ENCODE measurements at places on chromosomes 7 and 10. TPM values are rescaled to one million over a fixed set of nuclear protein-coding genes. Genes with fewer than 3 reads are reported as not detected.

The CYP2C8 gene
- total RNA-seq = not detected

The PDIA4 gene
- total RNA-seq = 80.9 TPM

The PNLIPRP2 gene
- total RNA-seq = not detected

The MYPN gene
- not detected for total RNA-seq

The NYAP1 gene
- total RNA-seq = 3.6 TPM

The DIP2C gene
- 29.9 TPM for total RNA-seq

The ACHE gene
- 0.50 TPM for total RNA-seq

The GALNT17 gene
- 3.6 TPM for total RNA-seq

The GPR85 gene
- total RNA-seq = 1.8 TPM

The IGF2BP3 gene
- total RNA-seq = 2.3 TPM

The TMEM236 gene
- 2.6 TPM for total RNA-seq

The ATRNL1 gene
- total RNA-seq = 4.1 TPM

The RTKN2 gene
- 0.48 TPM for total RNA-seq

The TMEM178B gene
- 0.50 TPM for total RNA-seq

The SLC25A28 gene
- total RNA-seq = 39.0 TPM

The SRGN gene
- 418 TPM for total RNA-seq

The PALD1 gene
- 12.1 TPM for total RNA-seq

The OR2A12 gene
- total RNA-seq = not detected

The BEND7 gene
- total RNA-seq = 18.8 TPM

The PDE6C gene
- total RNA-seq = not detected

The PVRIG gene
- total RNA-seq = not detected

The CABCOCO1 gene
- not detected for total RNA-seq

The CCZ1 gene
- 47.9 TPM for total RNA-seq

The DGKB gene
- not detected for total RNA-seq

The KCNMA1 gene
- total RNA-seq = 32.6 TPM

The MCM10 gene
- 7.6 TPM for total RNA-seq

The ELN gene
- total RNA-seq = 63.3 TPM

The SPDYE16 gene
- not detected for total RNA-seq

The BMPER gene
- 6.1 TPM for total RNA-seq

The ITGA8 gene
- 2.3 TPM for total RNA-seq

The ARHGAP22 gene
- 3.2 TPM for total RNA-seq

The FEZF1 gene
- total RNA-seq = not detected

The TMEM213 gene
- not detected for total RNA-seq

The OPN1SW gene
- not detected for total RNA-seq

The ITIH5 gene
- 140 TPM for total RNA-seq

The LRRD1 gene
- total RNA-seq = not detected

The MEOX2 gene
- 48.3 TPM for total RNA-seq

The IFIT1B gene
- not detected for total RNA-seq

The ATOH7 gene
- not detected for total RNA-seq

The SLC18A3 gene
- total RNA-seq = not detected

The LMBR1 gene
- 93.5 TPM for total RNA-seq

The PTER gene
- total RNA-seq = 19.5 TPM

The CTAGE15 gene
- total RNA-seq = 1.3 TPM
